ENCODE measurements at places on chromosomes 16 and 17.

DNA sequence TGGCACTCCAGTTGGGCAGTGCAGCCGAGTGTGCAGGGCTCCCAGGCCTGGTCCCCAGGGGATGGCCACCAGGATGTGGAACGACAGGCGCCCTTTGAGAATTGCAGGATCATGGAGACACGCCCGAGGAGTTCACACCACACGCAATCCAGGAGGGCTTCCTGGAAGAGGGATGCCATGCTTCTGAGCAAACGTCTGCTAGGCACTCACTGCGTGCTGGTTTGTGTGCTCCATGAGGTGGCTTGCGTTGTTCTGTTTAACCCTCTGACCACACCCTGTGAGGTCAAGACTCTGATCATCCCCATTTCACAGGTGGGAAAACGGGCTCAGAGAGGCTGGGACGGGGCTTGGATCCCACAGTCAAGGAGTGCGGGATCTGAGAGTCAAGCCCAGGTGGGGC is 32.6 kb upstream of the ZFPM1 start:
- DNase-seq = no peak

DNA sequence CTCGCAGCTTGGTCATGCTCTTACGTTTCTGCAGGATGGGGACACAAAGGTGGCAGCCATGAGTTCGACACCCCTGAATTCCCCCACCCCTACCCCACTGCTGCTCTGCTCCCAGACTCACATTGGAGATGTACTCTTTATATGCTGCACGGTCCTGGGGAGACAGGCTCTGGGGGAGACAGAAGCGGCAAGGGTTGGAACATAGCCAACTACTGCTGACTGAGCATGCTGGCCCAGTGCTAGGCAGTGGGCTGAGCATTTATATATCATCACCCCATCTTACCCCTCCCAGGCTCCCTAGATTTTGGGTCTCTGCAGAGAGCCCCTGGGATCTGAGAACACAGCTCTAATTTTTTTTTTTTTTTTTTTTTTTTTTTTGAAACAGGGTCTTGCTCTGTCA is 8.1 kb upstream of the ATXN7L3 start:
- DNase-seq = no peak

DNA sequence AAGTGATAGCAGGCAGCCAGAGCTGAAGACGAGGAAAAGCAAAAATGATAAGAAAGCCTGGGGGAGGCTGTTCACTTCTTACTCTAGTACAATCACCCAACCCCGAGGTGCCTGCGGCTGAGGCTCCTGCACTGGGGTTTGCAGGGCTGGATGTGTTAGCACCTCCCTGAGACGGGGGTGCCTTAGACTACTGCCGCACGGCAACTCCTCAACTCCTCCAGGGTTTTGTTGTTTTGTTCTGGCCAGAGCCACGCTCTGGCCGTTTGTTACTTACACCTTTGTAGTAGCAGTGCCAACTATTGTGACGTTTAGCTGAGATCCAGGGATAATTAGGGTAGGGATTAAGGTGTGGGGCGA is 51.5 kb downstream of the LDHD start:
- DNase-seq = peak; percentile 33

DNA sequence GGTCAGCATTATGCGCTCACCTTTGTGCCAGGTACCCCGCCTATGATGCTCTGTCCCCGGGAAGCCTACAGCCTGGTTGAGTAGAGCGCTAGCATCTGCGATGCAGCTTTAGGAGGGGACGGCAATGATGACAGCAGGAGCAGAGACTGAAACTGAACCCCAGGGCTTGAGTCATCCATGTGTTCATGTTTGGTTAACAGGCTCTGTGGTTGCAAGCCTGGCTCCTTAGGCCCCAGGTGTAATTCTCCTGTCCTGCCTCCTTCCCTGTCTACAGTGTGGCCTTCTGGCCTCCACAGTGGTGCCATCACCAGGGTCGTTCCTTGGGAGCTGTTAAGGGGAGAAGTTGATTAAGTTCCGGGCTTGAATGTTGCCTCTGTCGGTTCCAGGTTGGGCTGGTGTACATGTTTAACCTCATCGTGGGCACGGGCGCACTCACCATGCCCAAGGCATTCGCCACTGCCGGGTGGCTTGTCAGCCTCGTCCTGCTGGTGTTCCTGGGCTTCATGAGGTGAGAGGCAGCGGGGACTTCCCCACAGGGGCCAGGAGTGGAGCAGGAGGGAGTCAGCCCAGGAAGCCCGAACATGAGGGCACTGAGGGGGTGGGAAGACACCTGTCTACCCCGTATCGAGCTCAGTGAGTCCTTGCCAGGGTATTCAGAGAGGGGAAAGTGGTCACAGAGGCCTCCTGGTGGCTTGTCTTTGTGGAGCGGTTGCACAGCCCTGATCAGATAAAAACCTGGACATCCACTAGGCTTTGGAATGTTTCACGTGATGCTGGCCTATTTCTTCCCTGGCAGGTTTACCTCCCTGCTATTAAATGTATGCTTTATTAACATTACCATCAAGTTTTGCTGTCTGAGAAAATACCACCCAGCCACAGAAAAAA is 9.2 kb upstream of the NAT9 start:
- no peak for DNase-seq

GRCh38 chr16:47699106-47699505 is 238.0 kb downstream of the PHKB start:
- no peak for DNase-seq

DNA sequence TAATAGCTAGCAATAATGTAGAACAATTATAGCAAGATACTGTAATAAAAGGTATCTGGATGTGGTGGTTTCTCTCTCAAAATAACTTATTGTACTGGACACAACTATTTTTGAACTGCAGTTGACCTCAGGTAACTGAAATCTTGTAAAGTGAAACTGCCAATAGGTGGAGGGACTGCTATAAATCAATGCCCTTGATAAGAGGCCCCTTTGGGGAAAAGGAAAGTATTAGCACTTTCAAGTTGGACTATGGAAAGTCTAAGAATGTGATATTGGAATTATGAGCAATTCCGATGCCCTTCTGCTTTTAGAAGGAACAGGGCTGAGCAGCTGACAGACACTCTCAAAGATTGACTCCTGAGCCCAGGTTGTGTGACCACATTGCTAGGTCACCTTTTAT is 44.5 kb upstream of the ARHGAP44 start:
- no peak for DNase-seq

DNA sequence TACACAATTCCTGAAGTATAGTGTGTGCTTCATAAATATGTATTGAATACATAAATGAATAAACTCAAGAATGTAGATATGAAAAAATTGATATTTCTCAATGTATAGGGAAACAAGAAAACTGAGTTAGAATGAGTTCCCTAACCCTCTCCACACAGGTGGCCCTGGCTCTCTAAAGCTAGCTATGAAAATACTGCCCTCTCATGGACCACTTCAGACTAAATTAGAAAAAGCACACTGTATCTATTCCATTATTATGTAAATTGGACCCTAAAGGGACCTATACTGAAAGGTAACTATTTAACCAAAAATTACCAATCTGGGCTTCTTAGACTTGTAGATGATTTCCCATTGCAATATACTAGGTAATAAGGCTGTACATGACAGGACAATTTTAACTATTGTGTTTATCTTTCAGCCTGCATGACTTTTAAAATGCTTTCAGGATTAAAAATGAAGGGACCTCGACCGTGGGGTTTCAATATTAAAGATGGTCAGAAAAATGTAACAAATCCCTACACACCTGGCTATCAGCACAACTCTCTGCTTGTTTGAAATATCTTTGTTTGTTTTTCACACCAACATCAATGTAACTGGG is 672.5 kb upstream of the KIF2B start:
- no peak for DNase-seq

Measured in CD4-positive, alpha-beta T cell treated with Interleukin-6 at 100 ng/mL for 8 hours (primary cell).